ENCODE measurements at places on chromosomes 2 and 18.

- DNase-seq: no peak
Measured at GRCh38 chr2:54402350-54402749, 53.8 kb upstream of the SPTBN1 start.

- no peak for DNase-seq
Measured at GRCh38 chr2:162435676-162436075, 91.7 kb downstream of the GCA start.

GRCh38 chr2:110219496-110220189, 7.3 kb upstream of the MTLN start:
- no peak for DNase-seq

- DNase-seq: no peak
Measured at GRCh38 chr2:28252311-28252710, 140.3 kb upstream of the FOSL2 start.

DNA sequence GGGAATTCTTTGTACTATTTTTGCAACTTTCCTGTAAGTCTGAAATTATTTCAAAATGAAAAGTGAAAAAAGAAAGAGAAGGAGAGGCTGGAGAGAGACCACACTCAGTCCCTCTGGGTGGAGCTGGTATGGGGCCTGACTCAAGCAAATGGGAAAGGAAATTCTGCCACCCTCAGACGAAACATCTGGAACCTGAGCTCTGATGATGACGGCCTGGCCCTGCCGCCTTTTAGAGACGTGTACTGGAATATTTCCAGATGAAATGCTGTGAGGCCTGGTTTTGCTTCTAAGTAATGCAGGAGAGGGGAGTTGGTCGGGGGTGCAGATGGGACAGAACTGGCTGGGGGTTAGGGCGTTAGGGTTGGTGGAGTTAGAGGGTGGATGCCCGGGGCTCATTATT, 57.4 kb upstream of the GLI2 start:
- DNase-seq: no peak

GRCh38 chr2:29196792-29197788, 81.9 kb downstream of the CLIP4 start:
- DNase-seq: peak; percentile 86

DNA sequence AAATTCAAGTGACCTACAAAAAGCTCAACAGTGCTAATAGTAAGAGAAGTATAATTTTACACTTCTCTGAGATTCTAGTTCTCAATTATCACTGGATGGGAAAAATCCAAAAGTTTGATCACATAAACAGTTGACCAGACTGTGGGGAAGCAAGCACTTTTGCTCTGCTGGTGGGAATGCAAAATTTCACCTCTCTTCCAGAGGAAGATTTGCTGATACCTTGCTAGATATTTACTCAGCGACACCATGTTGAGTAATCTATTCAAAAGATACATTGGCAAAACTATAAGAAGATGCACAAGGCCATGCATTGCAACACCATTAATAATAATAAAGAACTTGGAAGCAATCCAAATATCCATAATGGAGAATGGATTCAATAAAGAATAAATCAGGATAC, 204.4 kb downstream of the MREG start:
- DNase-seq: no peak

- no peak for DNase-seq
Measured at GRCh38 chr2:101546376-101547058, 71.6 kb upstream of the RFX8 start.

- DNase-seq: no peak
Measured at GRCh38 chr2:7937082-7937481, 744.8 kb upstream of the ID2 start.

DNA sequence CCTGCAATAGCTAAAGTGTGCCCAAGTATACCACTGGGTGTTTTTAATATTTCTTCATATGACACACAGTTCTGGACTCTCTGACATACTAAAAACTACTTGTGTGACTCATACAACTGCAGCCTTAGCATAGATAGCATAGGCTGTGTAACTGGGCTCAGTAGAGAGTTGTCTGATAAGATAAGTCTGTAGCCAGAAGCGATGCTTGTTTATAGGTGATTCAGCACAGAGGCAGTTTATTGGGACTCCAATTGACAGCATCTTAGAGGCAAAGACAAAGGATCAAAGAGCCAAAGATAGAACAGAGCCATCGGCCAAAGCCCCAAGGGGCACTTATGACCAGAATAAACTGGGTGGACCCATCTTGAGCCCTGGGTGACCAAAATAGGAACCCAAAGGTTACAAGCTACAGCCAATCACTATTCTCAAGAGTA, 42.3 kb downstream of the AAK1 start:
- no peak for DNase-seq

- no peak for DNase-seq
Measured at GRCh38 chr2:86140969-86141392, 34.9 kb downstream of the PTCD3 start.

GRCh38 chr2:23355001-23355400, 30.0 kb upstream of the KLHL29 start:
- no peak for DNase-seq

DNA sequence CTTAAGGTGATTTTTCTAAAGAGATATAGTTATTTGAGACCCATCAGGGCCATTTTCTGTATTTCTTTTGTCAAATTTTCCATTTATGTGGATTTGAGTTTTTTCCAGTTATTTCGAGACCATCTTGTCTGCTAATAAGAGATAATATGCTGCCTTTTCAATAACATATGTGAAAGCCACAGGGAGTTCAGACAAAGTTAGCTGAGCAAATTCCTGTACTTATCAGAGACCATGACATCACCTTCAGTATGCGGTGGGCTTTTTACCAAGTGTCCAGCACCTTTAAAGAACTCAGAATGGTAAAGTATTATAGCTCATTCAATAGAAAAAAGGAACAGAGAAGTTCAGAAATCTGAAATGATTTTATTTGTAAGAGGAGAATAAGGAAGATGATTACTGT, 11.7 kb downstream of the MAPK4 start:
- DNase-seq: no peak

- no peak for DNase-seq
Measured at GRCh38 chr2:45173513-45173912, 164.3 kb upstream of the SIX2 start.

- no peak for DNase-seq
Measured at GRCh38 chr2:7209757-7210555, 292.7 kb downstream of the RNF144A start.

DNA sequence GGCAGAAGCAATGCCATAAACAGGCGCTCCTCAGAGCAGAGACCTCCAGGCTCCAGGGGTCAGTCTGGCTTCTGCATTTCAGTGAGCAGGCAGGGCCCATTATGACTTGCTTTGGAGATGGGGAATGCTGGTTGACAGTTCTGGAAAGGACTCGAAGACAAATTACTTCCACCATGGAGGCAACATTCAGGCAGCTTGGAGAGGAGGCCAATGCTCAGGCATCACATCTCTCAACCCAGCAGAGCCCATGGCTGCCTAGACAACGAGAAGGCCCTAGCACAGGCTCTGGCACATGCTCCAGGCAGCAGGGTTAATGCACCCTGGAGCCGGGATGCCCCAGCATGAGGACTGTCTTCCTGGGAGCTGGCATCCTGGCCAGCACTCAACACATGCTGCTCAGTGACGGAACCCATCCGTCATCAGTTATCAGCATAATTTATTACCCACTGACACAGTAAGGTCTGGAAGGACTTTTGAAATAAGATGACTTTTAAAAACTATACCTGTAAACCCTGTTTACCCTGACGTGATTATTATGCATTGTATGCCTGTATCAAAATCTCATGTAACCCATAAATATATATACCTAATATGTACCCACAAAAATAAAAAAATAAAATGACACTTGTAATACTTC, 52.8 kb downstream of the ADNP2 start:
- DNase-seq: no peak

DNA sequence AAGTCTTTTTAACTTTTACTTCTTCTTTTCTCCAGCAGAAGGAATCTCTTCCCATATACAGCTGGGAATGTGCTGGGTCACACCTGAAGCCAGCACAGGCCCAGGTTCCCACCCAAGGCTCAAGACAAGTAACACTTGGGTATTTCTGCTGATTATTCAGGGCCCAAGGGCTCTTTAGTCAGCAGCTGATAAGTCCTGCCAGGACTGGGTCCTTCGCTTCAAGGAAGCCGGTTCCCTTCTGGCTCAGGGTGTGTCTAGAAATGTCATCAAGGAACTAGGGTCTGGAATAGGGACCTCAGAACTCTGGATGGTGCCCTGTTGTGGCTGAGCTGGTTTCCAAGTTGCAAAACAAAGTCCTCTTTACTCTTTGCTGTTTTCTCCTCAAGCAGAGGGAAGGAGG, 27.0 kb upstream of the SERPINB2 start:
- DNase-seq: no peak

GRCh38 chr2:209578394-209579001, 154.7 kb downstream of the MAP2 start:
- DNase-seq: peak; percentile 70

GRCh38 chr2:236309669-236310029, 45.4 kb upstream of the ASB18 start:
- DNase-seq: peak; percentile 65

- DNase-seq: no peak
Measured at GRCh38 chr2:148640767-148641166, 3.8 kb upstream of the EPC2 start.

DNA sequence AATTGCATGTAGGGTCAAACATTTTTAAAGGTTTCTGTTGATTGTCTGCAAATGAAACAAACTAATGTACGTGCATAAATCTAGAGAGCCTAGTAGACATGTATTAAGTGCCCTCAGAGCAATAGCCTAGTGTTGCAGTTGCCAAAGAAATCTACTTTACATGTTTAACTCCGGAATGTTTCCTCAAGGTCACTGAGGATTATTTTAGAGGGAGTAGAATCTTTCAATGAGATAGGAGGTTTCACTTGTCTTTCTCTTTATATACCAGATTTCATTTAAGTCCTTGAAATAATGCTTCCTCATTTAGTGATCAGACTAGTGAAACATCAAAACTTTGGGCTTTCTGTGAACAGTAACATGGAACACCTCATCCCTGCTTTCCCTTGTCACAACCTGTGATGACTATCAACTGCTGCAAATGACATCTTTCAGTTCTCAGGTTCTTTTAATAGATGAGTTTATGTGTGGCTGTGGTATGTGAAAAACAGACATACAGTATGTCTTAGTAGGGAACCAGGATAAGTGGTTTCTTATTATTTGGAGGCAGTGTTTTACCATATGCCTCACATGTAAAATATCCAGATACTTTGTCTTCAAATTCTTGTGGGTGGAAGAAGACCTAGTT, 5.5 kb downstream of the UBE2E3 start:
- DNase-seq: no peak

GRCh38 chr18:5539391-5539790, 4.4 kb downstream of the EPB41L3 start:
- no peak for DNase-seq

- DNase-seq: no peak
Measured at GRCh38 chr2:238493880-238494572, 67.3 kb downstream of the ASB1 start.

DNA sequence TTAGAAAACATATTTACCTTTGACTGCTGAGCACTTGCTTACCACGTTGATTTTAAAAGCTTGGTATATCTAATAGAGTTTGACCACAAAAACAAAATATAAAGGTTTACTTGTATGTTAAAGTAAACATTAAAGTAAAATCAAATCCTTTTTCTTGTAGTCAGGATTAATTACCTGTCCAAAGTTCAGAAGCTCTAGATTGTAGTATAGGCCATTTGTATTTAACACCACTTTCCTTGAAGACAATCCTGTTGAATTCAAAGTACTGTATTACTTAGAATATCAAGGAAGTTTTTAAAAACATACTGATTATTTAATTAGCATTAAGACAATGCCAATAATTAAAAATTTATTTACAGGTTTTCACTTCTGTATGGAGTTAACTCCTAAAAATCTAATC, 53.0 kb downstream of the PGAP1 start:
- no peak for DNase-seq

DNA sequence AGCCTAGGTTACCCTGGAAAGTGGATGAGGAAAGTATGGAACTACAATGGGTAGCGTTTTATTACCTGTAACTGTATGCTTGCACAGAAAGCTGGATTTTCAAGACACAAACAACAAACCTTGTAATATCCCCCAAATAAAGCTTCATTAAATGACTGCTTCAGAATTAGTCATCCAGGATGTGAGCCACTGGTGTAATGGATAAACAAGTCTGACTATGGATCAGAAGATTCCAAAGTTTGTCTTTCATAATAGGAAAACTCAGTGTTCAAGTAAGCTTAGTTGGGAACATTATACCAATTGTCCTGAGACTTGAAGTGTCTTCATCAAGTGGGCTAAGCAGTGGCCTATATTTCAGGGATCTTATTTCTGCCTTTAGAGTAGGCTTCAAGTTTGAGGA, 518.8 kb downstream of the LRP1B start:
- DNase-seq: no peak
